A549 (cell line): ENCODE measurements at places on chromosomes 11 and 22.

DNA sequence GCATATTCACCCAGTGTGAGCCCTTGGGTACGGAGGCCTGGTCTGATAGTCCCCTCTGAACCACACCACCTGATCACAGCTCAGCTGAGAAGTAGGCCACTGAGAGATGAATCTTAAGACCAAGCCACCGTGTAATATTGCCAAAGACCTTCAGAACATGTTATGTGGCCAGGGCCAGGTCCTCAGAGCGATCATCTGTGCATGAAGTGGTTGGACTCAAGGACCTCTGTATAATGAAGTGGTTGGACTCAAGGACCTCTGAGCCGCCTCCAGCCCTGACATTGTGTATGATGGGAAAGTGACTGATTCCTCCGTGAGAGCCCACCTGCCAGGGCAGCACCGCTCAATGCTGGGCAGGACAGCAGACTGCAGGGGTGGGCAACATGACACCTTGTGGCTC lies 70.2 kb downstream of the TP53I11 start:
- DNase-seq: no peak

DNA sequence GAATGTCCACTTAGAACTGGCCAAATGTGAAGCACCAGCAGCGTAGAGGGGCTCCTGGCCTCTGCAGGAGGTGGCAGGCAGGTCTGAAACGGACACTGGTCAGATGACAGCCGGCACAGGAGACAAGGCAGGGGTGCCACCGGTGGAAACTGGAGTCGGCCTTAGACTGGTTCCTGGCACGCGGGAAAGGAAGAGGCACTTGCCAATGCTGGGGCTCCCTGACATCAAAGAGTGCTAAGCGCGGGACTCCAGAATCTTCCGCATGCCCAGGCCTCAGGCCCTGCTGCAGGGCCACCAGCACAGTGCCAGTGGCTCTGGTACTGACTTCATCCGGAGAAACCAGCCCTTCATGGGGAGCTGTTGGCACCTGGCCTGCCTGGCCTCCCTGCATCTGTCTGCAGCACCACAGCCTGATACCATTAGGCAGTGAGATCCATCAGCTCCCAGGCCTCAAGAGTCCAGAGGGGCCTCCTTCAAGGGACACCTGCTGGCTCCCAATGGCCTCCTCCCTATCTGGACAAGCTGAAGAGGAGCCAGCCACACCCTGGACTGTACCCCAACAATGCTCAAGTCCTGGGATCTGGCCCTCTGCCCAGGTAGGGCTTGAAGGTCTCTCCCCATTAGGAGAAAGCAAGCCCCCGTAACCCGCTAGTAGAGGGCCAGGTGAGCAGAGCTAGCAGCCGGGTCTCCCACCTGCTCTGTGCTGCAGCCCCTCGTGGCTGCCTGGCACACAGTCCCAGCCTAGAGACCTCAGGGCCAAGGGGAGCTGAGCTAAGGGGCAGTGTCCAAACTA lies 29.7 kb upstream of the GNB1L start:
- DNase-seq: no peak

GRCh38 chr11:73465023-73465675 lies 89.0 kb downstream of the RELT start:
- no peak for DNase-seq

GRCh38 chr22:47107431-47107830 lies 345.0 kb downstream of the TBC1D22A start:
- no peak for DNase-seq

DNA sequence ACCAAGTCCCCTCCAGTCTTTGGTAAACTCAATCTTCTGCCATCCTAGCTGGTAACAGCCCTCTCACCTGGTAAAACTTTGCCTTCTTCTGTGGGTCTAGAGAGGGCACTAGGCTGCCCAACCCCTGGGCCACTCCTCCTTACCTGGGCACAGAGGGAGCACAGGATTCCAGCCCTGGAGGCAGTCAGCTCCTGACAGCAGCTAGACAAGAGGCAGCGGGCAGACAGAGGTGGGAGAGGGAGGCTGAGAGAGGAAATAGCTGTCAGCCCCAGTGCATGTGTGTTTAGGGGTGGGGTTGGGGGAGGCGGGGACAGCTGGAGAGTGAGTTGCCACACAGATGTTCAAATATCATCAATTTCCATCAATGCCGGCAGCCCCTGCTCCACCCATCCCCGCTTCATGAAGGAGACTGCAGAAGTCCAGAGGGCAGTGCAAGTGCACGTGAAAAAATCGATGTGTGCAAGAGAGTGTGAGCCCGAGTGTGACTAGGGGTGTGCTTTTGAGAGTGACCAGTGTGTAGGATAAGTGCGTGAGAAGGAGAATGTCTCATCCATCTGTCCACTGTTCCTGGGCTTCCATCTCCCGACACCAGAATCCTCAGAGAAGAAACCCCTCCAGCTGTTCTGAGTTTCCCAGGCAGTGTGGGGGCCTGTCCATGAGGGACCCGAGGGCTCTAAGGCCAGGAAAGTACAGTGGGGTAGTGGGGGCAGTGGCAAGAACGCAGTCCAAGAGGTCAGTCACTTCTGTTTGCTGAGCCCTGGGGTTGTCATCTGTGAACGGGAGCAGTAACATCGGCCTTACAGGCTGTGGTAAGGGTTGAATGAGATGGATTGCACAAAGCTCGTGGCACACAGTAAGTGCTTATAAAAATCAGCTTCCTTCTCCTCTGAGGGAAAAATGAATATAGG lies at the start of gene PTGDR2:
Gene PTGDR2 (minus strand): TSS at position 225 of the 908 bp plus-strand sequence. CDS start 2,228 bp downstream, outside the sequence.
- no peak for DNase-seq

GRCh38 chr11:33234397-33235190 lies 22.6 kb upstream of the HIPK3 start:
- no peak for DNase-seq

DNA sequence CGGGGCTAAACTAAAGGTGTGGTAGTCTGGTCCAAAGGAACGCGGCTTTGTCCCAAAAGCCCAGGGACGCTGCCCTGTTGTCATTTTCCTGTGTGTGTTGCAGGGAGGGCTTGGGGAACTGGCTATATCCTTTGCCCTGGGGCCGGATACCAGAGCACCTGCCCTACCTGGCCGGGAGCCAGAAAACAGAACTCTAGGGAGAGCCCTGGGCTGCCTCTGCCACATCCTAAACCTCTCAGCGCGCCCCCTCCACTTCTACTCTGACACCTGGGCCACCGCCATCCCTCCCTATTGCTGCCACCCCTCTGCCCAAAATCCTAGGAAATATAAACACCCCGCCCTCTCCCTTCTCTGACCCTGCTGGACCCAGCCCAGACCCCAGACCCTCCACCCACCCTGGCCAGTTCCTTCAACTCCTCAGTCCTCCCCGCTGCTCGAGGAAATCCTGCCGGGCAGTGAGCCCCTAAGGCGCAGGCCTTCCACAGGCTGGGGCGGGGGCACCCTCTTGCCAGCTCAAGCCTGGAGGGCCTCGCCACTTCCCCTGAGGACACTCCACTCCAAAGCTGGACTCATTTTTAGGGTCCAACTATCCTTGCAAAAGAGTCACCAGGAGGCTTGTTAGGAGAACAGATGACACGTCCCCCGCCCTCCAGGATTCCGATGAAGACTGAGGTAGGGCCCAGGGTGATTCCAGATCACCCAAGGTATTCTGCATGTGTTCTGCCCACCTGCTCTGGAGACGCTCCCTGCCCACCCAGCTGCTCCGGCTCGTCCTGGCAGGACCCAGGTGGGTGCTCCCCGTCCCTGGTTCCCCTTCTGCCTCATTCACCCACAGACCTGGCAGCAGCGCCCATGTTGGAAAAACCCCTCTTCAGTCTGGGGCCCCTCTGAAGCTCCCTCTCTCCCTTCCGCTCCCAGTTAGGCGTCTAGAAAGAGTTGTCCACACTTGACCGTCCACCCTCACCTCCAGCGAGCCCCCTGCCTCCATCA lies 12.2 kb downstream of the KCTD17 start:
- no peak for DNase-seq

DNA sequence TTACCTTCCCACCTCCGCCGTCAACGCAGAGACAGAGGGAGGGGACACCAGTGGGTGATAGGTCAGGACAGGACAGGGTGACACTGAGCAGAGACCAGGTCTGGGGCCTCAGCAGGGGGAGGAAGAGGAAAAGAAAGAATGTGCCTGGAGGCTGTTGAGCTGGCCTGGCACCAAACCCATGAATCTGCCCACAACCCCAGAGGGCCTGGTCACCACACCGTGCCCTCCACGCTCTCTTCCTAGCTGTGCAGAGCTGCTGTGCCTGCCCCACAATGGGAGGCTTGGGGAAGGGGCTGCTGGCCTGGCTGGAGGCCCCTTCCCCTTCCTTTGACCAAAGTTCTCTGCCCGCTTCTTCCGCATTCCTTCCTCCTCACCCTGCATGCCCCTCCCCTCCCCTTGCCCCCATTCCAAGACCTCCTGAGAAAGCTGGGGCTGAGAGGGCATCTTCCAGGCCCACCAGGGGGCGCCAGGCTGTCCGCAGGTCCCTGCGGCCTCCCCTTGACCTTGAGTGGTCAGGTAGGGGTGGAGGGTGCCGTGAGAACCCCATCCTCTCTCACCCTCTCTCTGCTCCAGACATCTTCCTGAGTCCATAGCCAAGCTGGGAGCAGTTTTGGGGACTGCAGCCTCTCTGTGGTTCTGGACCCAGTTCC lies 11.0 kb upstream of the CACNA1I start:
- DNase-seq: no peak

- DNase-seq: no peak
Measured at GRCh38 chr11:88482871-88483301, 145.3 kb upstream of the CTSC start.

GRCh38 chr22:20991252-20992055 lies 9.4 kb downstream of the LZTR1 start:
- no peak for DNase-seq

GRCh38 chr22:27105142-27106025 lies 448.0 kb downstream of the MIAT start:
- DNase-seq: no peak

GRCh38 chr11:130452940-130453339 lies 4.5 kb downstream of the ADAMTS15 start:
- no peak for DNase-seq

DNA sequence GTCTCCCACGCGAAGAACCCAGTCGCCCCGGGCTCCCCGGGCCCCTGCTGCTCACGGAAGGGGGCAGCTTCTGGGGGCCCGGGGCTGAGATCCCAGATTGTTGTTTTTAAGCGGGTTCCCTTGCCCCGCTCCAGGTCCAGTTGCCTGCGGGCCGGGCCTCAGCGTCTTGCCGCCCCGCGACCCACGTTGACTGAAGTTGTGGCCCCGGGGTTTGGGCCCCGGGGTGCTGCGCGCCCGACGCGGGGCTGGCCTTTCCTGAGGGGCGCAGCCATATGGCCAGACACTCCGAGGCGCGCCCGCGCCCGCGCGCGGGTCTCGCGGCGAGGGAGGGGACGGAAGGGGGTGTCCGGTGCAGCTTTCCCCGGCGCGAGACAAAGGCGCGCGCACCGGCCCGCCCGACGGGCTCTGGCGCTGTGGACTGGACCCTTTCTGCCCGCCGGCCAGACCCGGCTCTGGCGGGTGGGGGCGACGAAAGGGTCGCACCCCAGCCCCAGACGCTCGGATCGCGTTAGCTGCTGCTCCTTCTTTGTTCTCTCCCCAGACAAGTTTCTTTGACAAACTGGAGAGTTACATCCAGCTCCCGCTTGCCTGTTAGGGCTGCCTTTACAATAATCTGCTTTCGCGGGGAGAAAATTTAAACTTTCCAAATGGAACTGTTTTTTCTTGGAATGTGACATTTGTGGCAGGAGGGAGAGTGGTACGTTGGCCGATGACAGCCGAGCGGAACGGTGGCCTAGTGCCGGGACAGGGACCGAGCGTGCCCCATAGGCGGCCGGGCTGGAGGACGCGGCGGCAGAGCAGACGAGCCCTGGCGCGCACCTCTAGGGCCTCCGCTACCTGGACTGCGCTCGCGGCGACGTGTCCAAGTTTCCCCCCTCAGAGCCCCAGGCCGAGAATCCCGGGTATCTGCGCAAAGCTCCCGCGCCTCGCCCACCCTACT lies 716 bp downstream of the AMOTL1 start:
- DNase-seq: no peak

GRCh38 chr11:102254047-102254446 lies 63.2 kb upstream of the BIRC3 start:
- peak; percentile 36 for DNase-seq

GRCh38 chr11:130653838-130654636 lies 205.6 kb downstream of the ADAMTS15 start:
- no peak for DNase-seq

DNA sequence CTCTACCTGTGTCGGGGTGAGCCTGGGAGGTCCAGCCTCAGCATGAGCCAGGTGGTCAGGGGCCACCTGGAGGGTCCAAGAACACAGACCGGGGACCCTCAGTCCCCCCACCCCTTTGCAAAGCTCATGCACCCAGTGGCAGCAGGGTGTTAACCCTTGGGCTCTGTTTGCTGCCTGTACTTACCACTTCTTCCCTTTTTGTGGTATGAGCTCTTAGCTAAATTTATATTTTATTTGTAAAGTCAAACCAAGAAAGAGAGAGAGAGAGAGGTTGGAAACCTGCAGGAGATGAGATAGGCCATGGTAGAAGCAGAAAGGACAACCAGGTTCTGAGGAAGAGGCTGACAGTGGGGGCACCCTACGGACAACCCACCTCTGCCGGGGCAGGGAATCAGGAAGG lies 29.9 kb downstream of the IL10RA start:
- no peak for DNase-seq

DNA sequence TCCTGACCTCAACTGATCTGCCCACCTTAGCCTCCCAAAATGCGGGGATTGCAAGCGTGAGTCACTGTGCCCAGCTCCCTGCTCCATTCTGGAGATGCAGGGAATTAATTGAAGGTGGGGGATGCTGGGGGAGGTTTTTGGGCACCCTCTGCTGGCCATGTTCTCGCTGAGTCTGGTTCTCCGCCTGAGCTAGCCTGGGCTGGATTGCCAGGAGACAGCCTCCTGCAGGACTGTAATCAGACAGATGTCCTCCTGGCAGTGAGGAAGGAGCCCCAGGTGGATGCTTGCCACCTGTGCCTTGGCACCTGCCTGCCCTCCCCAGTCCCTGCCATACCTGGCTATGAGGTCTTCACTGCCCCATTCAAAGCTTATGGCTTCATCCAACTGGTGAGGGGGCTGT lies 5.4 kb downstream of the MTFP1 start:
- peak; percentile 27 for DNase-seq

GRCh38 chr11:133175103-133175502 lies 357.2 kb downstream of the OPCML start:
- no peak for DNase-seq

GRCh38 chr22:32389685-32390084 lies 22.4 kb downstream of the RTCB start:
- peak; percentile 12 for DNase-seq

GRCh38 chr22:45418770-45419138 lies 5.3 kb downstream of the RIBC2 start:
- DNase-seq: no peak

- no peak for DNase-seq
Measured at GRCh38 chr11:121563003-121563402, 110.2 kb upstream of the SORL1-AS1 start.

GRCh38 chr11:134863294-134863693 lies 451.3 kb upstream of the B3GAT1 start:
- no peak for DNase-seq
